ENCODE measurements at places on chromosomes 7 and 10. TPM values are rescaled to one million over a fixed set of nuclear protein-coding genes. Genes with fewer than 3 reads are reported as not detected.

- no peak for DNase-seq
Measured at GRCh38 chr10:132129431-132129830, 57.3 kb upstream of the DPYSL4 start.

- no peak for DNase-seq
Measured at GRCh38 chr10:62087329-62087728, 181.3 kb downstream of the RTKN2 start.

- DNase-seq: peak; percentile 43
Measured at GRCh38 chr7:33905389-33906032, at the start of gene BMPER. BMPER (plus strand) TSS chr7:33905539; CDS start chr7:33905614, 75 bp downstream.

- DNase-seq: no peak
Measured at GRCh38 chr10:104260775-104261115, 6.1 kb downstream of the GSTO1 start.

DNA sequence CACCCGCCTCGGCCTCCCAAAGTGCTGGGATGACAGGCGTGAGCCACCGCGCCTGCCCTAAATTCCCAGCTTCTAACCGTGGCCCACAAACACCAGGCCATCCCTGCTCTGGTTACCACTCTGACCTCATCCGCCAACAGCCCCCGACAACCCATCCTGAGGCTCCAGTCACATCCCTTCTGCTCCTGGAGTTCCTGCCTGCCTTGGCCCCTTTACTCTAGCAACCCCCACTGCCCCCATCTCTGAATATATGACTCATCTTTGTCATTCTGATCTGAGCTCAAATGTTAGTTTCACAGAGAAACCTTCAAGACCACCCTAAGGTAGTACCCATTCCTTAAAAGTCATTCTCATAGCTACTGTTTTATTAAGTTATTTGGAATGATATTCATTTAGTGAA, 26.6 kb downstream of the RHEB start:
- no peak for DNase-seq

GRCh38 chr7:29606287-29606721, 42.7 kb downstream of the PRR15 start:
- DNase-seq: no peak

- no peak for DNase-seq
Measured at GRCh38 chr7:80189638-80190037, 55.0 kb downstream of the GNAI1 start.

DNA sequence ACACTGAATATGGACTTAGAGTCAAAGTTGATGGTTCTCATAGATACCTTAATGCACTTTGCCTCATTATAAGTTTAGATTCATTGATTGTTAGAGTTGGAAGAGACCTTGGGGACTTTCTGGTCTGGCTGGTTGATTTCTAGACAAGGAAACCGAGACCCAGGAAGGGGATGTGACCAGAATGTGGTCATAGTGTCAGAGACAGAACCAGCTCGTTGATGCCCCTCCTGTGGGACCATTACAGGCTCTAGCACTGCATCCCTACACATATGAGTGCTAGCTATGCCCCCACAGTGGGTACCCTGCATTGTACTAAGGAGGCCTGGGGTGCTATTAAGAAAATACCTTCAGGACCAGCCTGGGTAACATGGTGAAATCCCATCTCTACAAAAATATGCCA, 306.6 kb downstream of the CAMK1D start:
- no peak for DNase-seq

- DNase-seq: no peak
Measured at GRCh38 chr10:132559538-132559937, 22.0 kb downstream of the INPP5A start.

- DNase-seq: no peak
Measured at GRCh38 chr10:98489561-98490481, 43.1 kb upstream of the HPS1 start.

- DNase-seq: no peak
Measured at GRCh38 chr7:44805950-44806349, 9.5 kb downstream of the PPIA start.

GRCh38 chr7:116713918-116714317, 41.9 kb downstream of the MET start:
- no peak for DNase-seq

DNA sequence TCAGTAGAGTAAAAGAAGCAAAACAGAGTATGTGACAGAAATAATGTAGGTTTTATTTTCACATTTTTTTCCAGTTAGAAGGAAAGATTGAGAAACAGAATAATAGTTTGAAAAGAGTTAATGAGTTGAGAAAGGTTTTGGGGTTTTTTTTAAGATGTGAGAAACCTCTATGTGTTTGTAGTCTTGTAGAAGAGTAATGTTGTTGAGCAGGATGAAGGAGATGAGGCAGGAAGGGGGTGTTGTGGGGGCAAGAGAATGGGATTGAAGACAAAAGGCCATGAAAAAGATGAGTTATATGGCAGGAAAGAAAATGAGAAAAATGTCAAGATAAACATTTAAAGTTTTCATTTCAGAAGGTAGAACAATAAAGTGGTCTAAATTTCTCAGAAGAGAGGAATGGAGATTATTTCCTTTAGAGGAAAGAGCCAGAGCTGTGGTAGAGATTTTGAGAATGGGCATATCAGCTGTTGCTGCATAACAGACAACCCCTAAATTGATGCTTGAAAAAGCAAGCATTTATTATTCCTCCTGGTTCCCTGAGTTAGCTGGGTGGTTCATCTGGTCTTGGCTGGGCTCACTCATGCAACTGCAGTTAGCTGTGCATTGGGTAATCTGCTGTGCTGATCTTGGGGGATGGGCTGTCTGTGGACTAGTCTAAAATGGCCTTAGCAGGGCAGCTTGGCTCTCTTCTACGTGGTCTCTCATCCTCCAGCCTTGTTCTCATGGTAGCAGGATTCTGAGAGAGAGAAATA, 27.1 kb downstream of the PCGF5 start:
- no peak for DNase-seq

DNA sequence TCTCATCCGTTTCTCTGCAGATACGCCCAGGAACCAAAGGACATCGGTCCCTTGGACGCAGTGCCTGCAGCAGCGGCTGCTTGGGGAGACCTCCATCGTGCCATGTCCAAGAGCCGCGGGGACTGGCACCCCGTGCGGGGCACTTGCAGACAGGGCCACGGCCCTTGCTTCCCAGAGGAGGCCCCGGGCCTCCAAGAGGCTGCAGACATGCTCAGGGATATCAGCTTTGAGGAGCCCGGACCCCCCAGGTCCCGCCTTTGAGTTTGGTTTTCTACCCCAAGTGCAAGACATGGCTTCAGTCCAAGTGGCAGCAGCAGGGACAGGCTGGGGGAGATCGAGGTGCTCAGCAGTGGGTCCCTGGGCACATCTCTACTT, 279.6 kb downstream of the ELFN1 start:
- no peak for DNase-seq

Gene TRIM74
- polyA plus RNA-seq: 0.62 TPM

Gene HHEX
- 8.9 TPM for polyA plus RNA-seq

Gene ZNF804B
- not detected for polyA plus RNA-seq

All from muscle of back (tissue), 13 donors.